ENCODE measurements at places on chromosomes 5 and 9. TPM values are rescaled to one million over a fixed set of nuclear protein-coding genes. Genes with fewer than 3 reads are reported as not detected.

DNA sequence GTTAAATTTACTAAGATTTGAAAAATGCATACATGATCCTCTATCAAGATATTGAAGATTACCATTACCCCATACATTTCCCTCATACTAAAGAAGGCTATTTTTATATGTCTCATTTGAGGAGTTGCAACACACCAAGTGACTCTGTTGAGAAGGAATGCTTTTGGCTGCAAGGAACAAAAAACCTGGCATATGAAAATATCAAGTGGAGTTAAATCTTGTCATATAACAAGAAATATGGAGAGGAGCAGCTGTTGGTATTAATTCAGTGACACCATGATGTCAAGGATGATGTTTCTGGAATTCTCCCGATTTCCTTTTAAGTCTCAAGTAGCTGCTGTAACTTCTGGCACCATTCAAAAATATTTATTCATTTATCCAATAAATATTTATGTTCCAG, 193.8 kb downstream of the CSNK1G3 start:
- no peaks in the 10 kb centered on the region for H3K4me1 ChIP-seq
- H3K36me3 ChIP-seq, result no peaks in the 10 kb centered on the region
- H3K4me3 ChIP-seq, result no peak overlapping the region

- H3K27ac ChIP-seq, result no peak overlapping the region
- peaks cover 3% of the 10 kb centered on the region for H3K36me3 ChIP-seq
- H3K27me3 ChIP-seq, result peaks cover 13% of the 10 kb centered on the region
These were observed 34.0 kb upstream of the SLC28A3 start for GRCh38 chr9:84374516-84374915.

Gene LHX6
- polyA plus RNA-seq, result not detected

Gene SLC46A2
- polyA plus RNA-seq, result 0.14 TPM

Gene RC3H2
- 39.1 TPM for polyA plus RNA-seq

Gene ADGRV1
- not detected for polyA plus RNA-seq

Gene FOXD4L5
- not detected for polyA plus RNA-seq
